RPMI8226 (cell line): ENCODE measurements at places on chromosomes 7 and 10.

DNA sequence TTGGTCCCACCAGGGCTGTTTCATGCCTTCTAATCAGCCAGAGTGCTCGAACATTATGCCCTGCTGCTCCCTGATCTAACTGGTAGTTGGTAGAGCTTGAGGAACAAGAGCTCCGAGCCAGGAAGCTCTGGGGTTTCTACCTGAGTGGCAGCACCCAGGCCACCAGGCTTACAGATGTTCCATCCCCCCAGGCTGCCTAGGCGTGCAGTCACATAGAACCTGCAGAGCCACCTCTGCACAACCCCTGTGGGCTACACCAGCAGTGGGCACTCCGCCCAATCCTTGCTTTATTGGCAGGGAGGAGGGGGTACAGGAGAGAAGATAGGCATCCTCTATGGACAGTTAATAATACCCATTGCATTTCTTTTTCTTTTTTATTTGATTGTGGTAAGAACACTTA is 21.8 kb downstream of the MAP3K8 start:
- no peak for DNase-seq

GRCh38 chr7:138796038-138796615 is 1.7 kb upstream of the TMEM213 start:
- DNase-seq = no peak

- peak; percentile 56 for DNase-seq
These were observed 452 bp upstream of the RPP30 start for GRCh38 chr10:90871279-90871765.

GRCh38 chr10:124648738-124649137 is 95.4 kb downstream of the FAM53B start:
- peak; percentile 92 for DNase-seq

DNA sequence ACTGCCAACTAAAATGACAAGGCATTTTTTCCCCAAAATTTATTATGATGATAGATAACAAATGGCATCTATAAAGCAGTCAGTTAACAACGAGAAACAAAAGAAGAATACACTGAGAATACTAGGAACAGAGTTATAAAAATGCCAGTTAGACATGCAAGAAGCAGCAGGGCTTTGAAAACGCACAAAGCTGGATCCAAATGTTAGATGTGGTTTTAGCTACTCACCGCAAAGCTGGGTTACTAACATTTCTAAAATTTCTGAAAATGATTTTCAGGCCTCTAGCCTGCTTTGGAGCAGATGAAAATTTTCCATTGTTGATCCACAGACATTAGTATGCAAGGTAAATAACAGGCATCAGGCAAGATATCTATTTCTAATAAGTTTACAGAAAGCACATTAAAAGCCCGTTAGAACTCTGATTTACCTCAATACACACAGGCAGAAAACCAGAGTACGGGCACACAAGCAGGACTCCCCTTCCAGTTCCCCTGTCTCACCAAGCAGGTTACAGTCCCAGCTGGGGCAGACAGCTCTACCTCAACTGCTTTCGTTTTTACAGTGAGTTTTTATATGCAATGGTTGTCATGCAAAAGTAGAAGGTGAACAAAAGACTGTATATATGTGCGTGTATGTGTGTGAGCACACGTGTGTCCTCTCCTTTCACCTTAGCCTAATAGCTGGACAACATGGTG is 37.9 kb downstream of the GLI3 start:
- peak; percentile 42 for DNase-seq

DNA sequence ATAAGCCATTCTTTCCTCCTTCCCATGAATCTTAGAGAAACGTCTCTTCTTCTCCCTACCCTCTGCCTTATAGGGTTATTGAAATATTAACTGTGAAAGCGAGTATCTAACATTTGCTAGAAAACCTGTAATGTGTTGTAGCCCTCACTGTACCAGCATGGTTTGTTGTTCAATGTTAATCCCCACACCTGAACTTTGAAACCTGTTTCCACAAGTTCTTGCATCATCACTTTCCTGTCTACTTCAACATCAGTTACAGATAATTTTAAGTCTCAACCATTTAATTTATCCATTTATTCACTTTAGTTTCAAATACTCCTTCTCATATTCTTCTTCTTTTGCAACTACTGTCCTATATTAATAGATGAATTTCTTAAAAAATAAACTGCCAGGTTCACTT is 148.2 kb downstream of the ETV1 start:
- no peak for DNase-seq

GRCh38 chr7:28754027-28754426 is 204.1 kb downstream of the TRIL start:
- DNase-seq = peak; percentile 5

DNA sequence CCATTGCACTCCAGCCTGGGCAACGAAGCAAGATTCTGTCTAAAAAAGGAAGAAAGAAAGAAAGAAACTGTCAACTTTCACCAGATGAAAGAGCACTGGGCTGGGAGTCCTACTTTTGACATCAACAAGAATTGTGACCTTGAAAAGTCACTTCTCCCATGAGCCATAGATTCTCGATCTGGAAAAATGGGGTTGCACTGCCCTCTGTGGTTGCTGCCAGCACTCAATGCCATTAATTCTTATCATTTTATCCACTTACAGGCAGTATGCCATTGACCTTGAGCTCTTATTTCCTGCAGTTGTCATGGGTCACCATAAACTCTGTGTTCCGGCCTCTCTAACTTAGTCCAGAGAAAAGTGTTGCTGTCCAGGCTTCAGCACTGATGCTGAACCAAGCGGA is 137.2 kb downstream of the NOC3L start:
- no peak for DNase-seq

GRCh38 chr7:119825091-119825655 is 447.8 kb upstream of the KCND2 start:
- no peak for DNase-seq

GRCh38 chr10:125823663-125824251 is 411 bp downstream of the BCCIP start:
- peak; percentile 7 for DNase-seq

GRCh38 chr10:114914560-114914959 is 23.4 kb upstream of the TRUB1 start:
- no peak for DNase-seq

GRCh38 chr10:784403-785088 is 95.1 kb upstream of the DIP2C start:
- DNase-seq = peak; percentile 52

DNA sequence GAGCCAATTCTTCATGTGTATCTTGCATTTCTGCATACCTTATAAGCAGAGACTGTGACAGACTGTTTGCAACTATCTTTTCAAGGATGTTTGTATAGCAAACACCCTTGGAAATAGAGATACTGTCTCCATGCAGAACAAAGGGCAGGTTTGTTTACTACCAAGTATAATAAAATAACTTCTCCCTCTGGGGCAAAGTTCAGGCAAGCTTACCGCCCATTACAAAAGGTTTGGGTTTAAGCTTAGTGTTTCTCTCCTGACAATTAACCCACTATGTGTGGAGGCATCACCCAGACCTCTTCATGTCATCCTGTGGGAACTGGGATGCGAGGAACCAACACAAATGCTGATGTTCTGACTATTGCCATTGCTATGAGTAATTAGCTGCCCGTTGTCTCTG is 479.1 kb upstream of the ZMIZ1 start:
- DNase-seq = no peak

GRCh38 chr7:105493196-105493922 is 28.7 kb downstream of the PUS7 start:
- no peak for DNase-seq

DNA sequence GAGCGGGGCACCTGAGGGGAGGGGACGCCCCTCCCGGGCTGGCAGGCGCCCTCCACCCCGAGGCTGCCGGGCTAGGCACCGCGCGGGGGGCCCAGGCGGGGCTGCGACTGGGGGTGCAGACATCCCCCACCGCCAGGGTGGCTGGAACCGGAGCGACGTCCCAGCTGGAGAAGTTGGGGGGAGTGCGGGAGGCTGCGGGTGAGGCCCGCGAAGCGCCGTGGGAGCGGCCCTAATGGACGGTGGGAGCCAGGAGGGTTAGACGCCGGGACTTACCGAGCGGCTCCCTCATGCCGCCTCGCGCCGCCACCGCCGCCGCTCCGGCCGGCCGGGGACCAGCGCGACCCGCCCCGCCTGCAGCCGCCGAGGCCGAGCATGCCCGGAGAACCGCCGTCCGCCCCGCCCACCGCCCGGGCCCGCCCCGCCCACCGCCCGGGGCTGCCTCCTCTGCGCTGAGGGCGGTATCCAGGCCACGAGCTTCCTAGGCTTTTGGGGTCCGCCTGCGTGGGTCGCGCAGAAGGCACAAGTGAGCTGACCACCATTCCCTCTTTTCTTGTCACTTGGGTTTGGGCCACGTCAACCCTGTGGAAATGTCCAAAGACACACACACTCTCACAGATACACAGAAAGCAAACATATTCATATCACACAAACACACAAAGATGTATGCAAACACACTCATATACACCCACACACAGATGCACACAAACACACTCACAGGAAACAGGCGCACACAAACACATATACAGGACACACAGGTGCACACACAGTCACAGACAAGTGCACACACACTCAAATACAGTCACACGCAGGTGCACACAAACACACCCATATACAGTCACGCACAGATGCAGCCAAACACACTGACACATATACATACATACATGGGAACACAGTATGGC is at the start of gene JCAD:
JCAD (minus strand) TSS at position 378 of the 899 bp plus-strand sequence. CDS start 11,774 bp downstream, outside the sequence.
- peak; percentile 10 for DNase-seq

- DNase-seq = no peak
These were observed 132.6 kb downstream of the NRBF2 start for GRCh38 chr10:63265683-63266235.

GRCh38 chr10:118922226-118922625 is 107.3 kb upstream of the NANOS1 start:
- DNase-seq = no peak

GRCh38 chr7:129202058-129202777 is 13.8 kb downstream of the SMO start:
- no peak for DNase-seq

DNA sequence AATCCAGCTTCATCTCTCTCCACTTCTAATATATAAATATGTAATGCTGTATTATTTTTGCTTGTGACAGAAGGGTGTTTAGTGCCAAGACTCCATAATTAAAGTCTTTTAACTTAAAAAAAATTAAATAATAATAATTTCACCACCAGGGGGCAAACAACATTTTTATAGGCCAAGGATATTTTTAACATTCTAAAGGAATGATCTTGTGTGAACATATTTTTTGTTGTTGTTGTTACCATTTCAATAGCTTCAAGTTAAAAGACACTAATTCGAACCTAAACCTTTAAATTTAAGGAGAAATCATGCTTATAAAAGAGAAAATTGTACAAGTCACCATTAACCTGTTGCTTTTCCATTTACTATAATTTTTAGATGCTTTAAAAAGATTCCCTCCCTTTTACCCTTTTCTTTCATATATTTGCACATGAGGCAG is 7.5 kb upstream of the DNAJC1 start:
- peak; percentile 10 for DNase-seq

- DNase-seq = no peak
These were observed 14.9 kb downstream of the DUSP5 start for GRCh38 chr10:110512461-110513187.

GRCh38 chr10:126208726-126209302 is 179.5 kb downstream of the ADAM12 start:
- no peak for DNase-seq

DNA sequence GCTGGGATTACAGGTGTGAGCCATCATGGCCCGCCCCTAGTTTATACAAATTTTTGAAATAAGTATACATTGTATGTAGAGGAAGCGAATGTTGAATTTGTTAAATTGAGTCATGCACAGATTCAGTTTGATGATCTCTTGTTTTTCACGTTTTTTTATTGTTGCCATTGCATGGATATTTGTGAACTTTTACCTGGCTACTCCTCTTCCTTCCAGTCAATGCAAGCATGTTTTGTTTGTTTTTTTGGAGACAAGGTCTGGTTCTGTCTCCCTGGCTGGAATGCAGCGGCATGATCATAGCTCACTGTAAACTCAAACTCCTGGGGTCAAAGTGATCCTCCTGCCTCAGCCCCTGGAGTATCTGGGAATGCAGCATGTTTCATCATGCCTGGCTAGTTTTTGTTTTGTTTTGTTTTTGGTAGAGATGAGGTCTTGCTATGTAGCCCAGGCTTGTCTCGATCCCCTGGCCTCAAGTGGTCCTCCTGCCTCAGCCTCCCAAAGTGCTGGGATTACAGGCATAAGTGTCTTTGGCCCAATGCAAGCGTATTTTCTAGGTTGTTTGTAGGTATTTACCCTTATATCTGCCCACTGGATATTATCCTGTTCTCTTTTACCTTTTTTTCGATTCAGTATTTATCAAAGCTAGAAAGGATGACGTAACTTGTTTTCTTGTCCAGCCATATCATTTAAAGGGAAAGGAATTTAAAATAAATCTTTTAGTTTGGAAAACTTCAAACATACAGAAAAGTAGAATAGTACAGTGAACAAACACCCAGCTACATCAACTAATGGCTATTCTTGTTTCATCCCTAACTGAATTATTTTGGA is 11.0 kb downstream of the LCOR start:
- DNase-seq = no peak

DNA sequence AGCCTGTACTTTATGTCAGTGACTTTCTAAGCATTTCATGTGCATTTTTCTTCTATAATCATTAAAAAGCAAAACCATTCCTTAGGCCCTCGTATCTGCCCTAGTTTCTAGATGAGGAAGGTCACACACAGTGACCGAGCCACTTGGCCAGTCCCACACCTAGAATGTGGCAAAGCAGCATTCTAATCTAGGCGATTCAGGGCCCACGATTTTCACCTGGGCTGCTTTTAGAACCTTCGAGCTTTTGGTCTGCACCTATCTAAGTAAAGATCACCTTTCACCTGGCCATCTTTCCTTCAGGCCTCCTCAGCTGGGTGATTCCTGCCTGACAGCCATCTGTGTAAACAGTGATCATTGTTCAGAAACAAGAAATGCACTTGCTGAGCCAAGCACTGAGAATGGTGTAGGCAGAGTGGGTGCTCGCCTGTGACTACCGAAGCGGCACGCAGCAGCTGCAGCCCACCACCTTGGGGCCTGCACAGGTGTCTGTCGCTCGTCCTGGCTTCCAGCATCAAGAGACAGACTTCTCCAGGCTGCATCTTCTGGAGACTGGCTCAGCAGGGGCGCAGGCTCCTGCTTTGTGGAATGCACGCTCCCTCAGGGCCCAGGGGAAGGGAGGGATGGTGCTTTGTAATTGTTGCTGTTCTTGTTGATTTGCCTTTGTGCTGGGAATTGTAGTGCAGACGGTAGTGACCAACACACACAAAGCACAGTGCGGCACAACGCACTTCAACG is 149.0 kb upstream of the INSYN2A start:
- no peak for DNase-seq

DNA sequence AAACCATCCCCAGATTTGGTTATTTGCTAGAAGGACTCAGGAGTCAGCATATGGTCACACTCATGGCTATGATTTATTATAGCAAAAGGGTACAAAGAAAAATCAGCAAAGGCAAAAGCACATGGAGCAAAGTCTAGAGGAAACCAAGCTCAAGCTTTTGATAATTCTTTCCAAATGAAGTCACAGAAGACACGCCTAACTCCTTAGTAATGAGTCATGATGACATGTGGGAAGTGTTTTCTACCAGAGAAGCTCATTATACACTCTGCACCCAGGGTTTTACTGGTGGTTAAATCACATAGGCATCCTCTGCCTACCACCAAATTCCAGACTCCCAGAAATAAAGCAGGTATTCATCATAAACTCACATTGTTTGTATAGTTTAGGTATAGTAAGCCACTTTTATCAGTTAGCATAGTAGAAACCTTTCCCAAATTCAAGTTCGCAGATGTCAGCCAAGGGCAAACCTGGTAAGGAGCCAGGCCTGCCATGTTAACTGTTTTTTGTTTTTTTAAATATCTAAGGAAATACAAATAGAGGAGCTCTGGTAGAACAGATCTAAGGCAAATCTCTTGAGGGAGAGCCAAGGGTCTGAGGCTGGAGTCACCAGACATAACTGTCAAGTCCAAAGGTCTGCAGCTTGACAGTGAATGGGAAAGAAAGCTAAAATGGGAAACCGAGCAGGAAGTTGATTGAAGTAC is 15.4 kb upstream of the HIBADH start:
- no peak for DNase-seq
